ENCODE measurements at places on chromosomes 2 and 18.

GRCh38 chr2:170739048-170739447 lies 23.9 kb downstream of the SP5 start:
- no peak for DNase-seq

- DNase-seq, result no peak
Measured at GRCh38 chr2:19881908-19882265, 19.9 kb downstream of the TTC32 start.

- DNase-seq, result no peak
Measured at GRCh38 chr2:79721966-79722365, 209.1 kb downstream of the CTNNA2 start.

GRCh38 chr2:20351555-20352229 lies 1.0 kb upstream of the PUM2 start:
- no peak for DNase-seq

GRCh38 chr2:45857867-45858520 lies 206.5 kb downstream of the PRKCE start:
- DNase-seq, result no peak

DNA sequence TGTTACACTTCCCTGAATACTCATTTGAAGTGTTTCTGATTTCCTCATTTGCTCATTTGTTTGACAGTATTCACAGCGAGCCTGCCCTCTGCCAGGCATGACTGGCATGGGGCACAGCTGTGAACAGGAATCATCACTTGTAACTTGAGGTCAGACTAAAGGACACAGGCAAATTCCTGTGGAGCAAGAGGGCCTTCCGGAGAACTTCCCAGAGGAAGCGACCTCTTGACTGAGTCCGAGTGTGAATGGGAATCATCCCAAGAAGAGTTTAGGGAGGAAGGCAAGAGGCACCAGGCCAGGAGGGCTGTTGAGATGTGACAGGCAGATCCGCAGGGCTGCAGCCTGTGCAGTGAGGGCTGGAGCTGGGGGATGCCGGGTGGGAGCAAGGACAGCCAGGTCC lies 45.4 kb downstream of the LIMS1 start:
- no peak for DNase-seq

GRCh38 chr2:37786191-37786698 lies 114.8 kb upstream of the CDC42EP3 start:
- DNase-seq, result no peak

DNA sequence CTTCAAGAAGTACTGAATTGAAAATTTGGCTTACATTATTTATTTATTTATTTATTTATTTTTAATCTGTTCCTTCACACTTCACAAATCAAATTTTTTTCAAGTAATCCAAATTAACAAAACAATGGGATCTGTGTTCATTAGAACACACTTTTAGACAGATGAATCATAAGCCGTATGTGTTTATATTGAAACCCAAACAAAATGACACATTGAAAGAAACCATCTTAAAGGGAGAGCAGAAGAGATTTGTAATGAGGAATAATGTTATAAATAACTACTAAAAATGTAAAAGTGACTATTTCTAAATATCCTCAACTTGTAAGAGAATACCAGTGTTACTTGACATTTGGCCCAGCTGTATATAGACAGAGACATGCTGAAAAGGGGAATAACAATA lies 991.0 kb upstream of the CHAC2 start:
- no peak for DNase-seq

- DNase-seq, result no peak
Measured at GRCh38 chr2:27870724-27871123, 19.5 kb downstream of the RBKS start.

- no peak for DNase-seq
Measured at GRCh38 chr2:54261537-54261936, 5.5 kb upstream of the TSPYL6 start.

- no peak for DNase-seq
Measured at GRCh38 chr18:31710826-31711225, 26.4 kb upstream of the B4GALT6 start.

DNA sequence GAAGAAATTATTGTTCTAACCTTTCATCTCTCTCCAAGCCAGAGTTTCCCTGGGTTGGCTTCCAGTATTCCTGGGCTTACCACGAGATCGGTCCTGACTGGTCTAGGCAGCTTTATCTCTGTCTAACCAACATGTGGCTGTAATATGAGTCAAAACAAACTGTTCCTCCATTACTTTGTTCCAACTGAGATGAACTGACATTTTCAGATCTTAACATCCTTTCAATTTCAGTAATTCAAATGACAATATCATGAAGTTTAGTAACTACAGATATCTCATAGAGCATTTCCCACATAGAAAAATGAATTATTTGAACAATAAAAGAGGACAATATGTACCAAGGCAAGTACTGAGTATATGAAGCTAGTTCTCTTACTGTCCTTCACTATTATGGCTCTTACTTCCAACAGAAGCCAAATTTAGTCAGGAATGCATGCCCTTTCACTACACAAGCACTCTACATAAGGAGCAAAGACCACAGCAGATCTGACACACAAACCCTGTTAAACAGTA lies 15.5 kb downstream of the SLC25A12 start:
- no peak for DNase-seq

DNA sequence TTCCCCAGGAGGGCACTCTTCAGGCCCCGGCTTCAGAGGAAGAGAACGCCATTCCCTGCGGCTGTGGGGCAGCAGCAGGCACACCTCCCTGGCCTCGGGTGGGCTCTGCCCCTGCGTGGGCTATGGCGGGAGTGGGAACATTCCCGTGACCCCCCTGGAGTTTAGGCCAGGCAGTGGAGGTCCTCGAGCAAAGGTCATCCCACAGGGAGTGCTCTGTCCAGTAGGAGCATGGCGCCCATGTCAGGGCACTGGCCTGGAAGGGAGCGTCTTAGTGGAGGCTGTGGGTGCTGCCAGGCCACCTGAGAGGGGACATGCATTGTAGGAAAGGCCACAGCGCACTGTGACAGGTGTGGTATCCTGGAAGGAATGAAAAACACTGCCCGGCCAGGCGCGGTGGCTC lies 9.2 kb upstream of the NFATC1 start:
- DNase-seq, result no peak

GRCh38 chr18:77749089-77749488 lies 499.4 kb downstream of the GALR1 start:
- DNase-seq, result no peak

DNA sequence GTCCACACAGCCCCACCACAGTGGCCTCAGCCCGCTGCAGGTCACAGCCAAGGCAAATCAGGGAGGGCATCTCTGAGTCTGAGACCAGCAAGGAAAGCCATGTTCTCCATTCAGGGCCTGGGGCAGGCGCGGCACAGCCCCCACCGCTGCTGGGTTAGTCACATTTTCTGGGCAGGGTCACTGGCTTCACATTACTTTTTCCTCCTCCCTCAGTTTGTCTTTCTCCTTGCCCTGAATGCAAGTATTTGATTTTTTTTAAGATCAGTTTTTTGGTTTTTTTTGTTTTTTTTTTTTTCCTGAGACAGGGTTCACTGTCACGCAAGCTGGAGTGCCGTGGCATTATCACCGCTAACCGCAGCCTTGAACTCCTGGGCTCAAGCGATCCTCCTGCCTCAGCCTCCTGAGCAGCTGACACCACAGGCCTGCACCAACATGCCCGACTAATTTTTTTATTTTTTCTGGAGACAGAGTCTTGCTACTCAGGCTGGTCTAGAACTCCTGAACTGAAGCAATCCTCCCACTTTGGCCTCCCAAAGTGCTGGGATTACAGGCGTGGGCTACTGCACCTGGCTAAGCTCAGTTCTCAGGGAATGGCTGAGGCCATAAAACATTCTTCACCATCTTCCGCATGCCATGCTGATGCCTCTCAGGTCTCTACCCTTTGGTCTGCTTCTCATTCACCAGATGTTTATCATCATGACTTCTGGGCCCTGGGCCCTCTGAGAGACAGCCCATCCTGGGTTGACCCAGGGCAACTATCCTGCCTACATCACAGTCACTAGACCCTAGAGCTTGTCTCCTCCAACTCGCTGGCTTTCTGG lies 628 bp upstream of the CAPG start:
- DNase-seq, result no peak

DNA sequence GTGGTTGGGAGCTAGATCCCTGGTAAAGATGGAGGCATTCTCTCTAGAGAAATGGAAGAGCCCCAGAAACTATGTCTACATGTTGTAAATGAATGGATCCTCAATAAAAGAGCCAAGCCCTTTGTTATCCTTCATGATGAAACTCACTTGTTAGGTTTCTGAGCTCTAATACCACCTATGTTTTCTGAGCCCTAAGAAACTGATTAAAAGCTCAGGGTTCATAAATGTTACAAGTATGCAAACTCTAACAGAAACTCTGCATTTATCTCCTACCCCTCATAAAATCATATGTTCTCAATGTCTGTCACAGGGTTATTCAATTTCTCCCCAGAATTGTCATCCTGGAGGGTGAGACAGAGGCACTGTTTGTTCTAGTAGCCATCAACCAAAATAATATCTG lies 18.0 kb upstream of the HNMT start:
- DNase-seq, result no peak

GRCh38 chr2:164593959-164594358 lies 27.3 kb downstream of the GRB14 start:
- no peak for DNase-seq

GRCh38 chr2:7427293-7428060 lies 510.3 kb downstream of the RNF144A start:
- DNase-seq, result peak; percentile 70

- no peak for DNase-seq
Measured at GRCh38 chr2:11514081-11514730, 19.6 kb upstream of the GREB1 start.

DNA sequence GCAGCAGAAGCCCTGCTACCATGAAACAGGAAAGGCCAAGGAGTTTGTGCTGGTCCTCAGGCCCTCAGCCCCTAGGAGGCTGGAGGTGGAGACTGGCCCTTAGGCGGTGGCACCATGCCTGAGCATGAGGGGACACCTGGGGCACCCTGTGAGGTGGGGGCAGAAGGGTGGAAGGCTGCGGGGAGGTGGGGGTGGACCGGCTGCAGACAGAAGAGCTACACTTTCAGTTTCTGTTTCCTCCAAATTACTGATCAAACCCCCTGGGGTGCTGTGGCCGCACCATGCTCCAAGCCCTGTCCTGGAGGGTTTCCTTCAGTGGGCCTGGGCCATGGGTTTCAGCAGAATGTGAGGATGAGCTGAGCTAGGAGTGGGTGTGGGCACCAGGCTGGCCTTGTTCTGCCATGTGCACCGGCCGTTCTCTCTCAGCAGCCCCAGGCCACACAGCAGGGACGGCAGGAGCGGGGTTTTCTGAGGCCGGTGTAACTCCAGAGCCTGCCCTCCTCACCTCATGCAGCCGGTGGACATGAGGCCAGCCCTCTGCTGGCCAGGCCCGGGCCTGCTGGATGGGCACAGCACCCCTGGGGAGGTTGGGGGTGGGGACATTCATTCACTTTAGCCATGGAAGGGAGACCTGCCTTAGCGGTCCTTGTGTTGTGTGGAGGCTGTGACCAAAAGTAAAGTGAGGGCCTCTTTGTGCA lies 51.5 kb downstream of the PLEKHB2 start:
- no peak for DNase-seq

- DNase-seq, result no peak
Measured at GRCh38 chr2:70959271-70959761, 19.1 kb upstream of the ANKRD53 start.

GRCh38 chr18:60020107-60020925 lies 120.5 kb downstream of the PMAIP1 start:
- no peak for DNase-seq

DNA sequence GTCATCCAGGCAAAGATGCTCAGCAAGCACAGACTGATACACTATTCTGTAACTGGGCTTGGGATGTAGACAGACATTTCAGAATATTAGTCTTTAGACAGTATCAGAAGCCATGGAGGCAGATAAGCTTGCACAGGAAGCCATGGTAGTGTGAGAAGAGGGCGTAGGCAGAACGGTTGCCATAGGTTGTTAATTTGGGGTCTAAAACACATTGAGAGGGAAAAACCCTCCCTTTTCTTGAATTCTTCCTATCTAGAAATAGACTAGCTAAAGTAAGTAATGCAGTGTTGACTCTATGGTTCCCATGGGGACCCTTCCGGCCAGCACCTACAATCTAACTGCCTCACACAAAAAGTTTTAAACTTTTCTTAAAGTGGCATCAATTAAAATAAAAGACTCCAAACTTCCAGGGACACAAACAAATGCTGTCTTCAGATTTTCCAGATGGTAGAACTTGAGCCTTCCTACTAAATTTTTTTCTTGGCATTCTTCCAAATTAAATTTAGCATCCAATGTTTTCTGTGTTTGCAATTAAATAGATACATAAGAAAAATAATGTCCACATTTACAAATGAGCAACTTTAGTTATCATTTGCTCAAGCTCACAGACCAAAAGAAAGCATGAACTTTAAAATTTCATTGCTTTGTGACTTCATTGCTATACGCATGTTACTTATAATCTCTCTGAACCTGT lies 1.9 kb downstream of the PRKRA start:
- DNase-seq, result no peak

GRCh38 chr2:31110998-31111397 lies 27.2 kb downstream of the GALNT14 start:
- no peak for DNase-seq

DNA sequence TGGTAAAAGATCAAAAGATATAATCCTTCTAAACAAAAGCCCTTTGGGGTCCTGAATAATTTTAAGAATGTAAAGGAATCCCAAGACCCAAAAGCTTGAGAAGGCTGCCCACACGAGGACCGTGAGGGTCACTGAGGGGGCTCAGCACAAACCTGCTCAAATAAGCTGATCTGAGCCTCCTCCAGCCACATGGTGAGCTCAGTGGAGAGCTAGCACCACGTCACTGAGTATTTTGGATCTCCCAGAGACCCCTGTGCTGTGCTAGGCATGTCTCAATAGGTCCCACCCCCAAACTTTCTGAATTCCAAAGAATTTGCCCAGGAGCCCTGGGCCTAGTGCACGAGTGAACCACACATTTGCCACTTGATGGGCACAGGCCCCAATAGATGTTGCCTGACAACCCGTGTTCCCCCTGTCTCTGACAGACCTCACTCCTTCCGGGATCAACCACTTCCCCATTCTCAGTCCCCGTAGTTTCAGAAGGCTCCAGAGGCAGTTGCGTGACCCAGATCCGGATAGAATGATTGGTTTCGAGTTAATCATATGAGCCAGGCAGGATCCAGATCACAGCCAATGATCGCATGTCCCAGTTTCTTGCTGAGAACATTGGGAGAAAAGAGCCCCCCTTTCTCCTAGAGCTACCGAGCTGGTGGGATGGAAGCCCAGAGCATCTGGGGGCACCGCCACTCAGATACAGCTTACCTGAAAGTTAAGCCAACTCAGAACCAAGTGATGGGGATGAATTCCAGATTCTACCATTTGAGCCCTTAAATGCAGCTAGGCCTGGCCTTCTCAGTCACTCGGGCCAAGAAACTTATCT lies 203.8 kb downstream of the TNS1 start:
- peak; percentile 7 for DNase-seq

GRCh38 chr2:43240766-43241150 lies 14.4 kb upstream of the ZFP36L2 start:
- DNase-seq, result no peak

- DNase-seq, result no peak
Measured at GRCh38 chr2:187995556-187995955, 296.1 kb upstream of the GULP1 start.

DNA sequence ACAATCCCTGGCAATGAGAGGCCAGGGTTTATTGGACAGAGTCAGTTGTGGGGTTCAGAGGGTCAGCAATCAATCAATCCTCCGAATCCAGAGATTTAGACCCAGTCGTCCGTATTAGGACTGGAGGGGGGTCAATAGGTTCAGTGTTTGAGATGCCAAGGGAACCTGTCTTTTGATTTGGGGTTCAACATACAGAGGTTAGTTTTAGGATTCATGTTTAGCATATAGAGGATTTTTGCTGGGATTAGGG lies 292 bp downstream of the GMPPA start:
- no peak for DNase-seq

GRCh38 chr2:178056345-178056744 lies 16.2 kb downstream of the PDE11A start:
- no peak for DNase-seq

- no peak for DNase-seq
Measured at GRCh38 chr2:202844656-202845055, 26.9 kb downstream of the ICA1L start.
